Fibroblast of villous mesenchyme (primary cell): ENCODE measurements at places on chromosomes 5 and 9. TPM values are rescaled to one million over a fixed set of nuclear protein-coding genes. Genes with fewer than 3 reads are reported as not detected.

GRCh38 chr5:132437604-132438266, 52.8 kb downstream of the IRF1 start:
- DNase-seq, result peak; percentile 98

- DNase-seq, result no peak
Measured at GRCh38 chr5:50866415-50866814, 200.0 kb downstream of the PARP8 start.

Gene GGTA1
- total RNA-seq, result not detected in 2 replicates

DNA sequence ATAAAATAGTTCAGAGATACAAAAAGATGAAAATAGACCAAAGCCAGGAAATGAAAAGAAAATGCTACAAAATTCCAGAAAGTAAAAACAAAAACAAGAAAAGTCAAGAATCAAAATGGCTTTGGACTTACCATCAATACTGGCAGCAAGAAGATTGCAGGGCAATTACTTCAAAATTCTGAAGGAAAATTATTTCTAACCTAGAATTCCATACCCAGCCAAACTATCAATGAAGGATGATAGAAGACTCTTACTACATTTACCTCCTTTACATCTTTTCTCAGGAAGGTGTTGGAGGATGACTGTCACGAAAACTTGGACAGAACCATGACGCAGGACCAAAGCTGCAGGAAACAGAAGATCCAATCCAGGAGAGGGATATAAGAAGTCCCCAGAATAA, 46.8 kb downstream of the EGFLAM start:
- DNase-seq, result no peak

DNA sequence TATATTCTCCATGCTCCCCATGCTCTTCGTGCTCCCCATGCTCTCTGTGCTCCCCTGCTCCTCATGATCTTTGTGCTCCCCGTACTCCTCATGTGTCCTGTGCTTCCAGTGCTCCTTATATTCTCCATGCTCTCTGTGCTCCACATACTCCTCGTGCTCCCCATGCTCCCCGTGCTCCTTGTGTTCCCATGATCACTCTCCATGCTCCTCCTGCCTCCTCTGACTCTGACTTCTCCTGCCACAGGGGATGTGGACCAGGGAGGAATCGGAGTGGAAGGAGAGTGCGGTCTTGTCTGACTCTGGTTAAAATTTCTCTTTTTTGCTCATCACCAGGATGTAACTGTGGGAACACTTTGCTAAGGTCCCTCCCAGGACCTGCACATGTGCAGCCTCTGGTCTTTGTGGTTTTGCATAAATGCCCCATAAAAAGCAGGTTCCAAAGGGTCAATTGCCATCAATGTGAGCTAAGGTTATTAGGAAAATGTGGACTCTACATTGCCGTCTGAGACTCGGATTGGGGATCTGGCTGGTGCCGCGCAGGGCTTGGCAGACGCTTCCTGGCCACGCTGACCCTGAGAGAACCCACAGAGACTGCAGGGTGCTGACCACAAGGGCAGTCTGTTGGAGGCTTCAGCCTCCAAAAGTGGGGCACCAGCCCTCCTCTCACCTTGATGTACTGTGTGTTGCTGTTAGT, 52.5 kb downstream of the TRIP13 start:
- DNase-seq, result peak; percentile 75

GRCh38 chr5:154364771-154365170, 81.0 kb upstream of the SAP30L start:
- DNase-seq, result no peak

Gene PCDHB15
- under 0.01 TPM in 2 replicates for total RNA-seq

GRCh38 chr5:103283869-103284268, 25.3 kb downstream of the MACIR start:
- DNase-seq, result no peak

GRCh38 chr9:88537761-88538091, 2.7 kb downstream of the NXNL2 start:
- peak; percentile 83 for DNase-seq

Gene GLDC
- 0.32 and 0.43 TPM in 2 replicates for total RNA-seq

Gene PKD2L2
- total RNA-seq, result not detected in 2 replicates

DNA sequence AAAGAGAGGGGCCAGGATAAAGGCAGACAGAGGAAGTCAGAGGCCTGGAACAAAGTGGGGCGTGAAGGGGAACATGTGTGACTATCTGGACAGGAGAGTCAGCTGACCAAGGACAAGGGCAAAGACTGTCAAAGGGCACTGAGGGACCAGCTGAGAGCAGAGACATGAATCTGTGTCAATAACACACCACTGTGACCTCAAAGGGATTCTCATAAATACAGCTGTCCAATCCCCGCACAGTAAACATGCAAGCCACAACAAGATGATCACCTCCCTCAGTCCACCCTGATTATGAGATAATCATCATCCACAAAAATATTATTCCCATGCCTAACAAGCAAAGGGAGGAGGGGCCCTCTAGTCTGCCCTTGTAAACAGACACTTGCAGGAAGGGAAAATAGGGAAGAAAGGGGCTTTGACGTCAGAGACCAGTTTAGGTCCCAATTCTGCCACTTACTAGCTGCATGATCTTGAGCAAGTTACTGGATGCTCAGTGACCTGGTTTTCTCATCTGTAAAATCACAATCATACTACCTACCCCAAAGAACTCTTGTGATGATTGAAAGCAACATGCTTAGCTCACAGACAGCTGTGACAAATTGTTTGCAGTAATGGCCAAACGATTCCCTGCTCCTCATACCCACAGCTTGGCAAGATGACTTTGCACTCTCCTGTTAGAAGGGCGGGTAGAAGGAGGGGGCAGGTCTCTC, 41.8 kb downstream of the RAPGEF1 start:
- peak; percentile 30 for DNase-seq

- no peak for DNase-seq
Measured at GRCh38 chr5:154199671-154200220, 9.2 kb downstream of the GALNT10 start.

- peak; percentile 19 for DNase-seq
Measured at GRCh38 chr5:129820-130219, 37.9 kb downstream of the PLEKHG4B start.

DNA sequence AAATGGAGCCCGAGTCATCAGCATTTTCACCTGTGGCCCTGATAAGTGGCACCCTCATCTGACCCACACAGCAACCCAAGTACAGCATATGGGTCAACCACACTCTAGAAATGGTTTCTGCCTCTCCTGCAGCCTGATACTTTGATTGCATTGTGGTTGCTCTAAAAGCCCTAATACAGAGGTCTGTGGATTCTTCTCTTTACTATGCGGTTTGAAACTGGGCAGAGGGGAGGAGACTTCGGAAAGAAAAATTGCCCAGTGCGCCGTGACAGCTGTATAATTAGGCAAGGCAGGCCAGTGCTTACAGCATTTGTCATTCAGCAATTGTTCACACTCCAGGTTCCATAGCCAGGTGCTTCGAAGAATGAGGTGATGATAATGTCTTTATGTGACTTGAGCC, 361.0 kb downstream of the NFIB start:
- DNase-seq, result no peak

GRCh38 chr5:89302102-89302891, 419.3 kb upstream of the MEF2C start:
- no peak for DNase-seq

GRCh38 chr5:14143546-14143840, 351 bp downstream of the TRIO start:
- no peak for DNase-seq

GRCh38 chr9:97860451-97861147, 7.6 kb downstream of the FOXE1 start:
- no peak for DNase-seq

- peak; percentile 66 for DNase-seq
Measured at GRCh38 chr5:53089481-53089991, 20.0 kb downstream of the MOCS2 start.

Gene SH3GL2
- total RNA-seq, result 0.32 and 0.43 TPM in 2 replicates

- no peak for DNase-seq
Measured at GRCh38 chr9:115671236-115671962, 482.2 kb upstream of the PAPPA start.

- DNase-seq, result peak; percentile 76
Measured at GRCh38 chr5:142280066-142281007, 44.5 kb downstream of the SPRY4 start.
